ENCODE measurements at places on chromosomes 13 and 19. TPM values are rescaled to one million over a fixed set of nuclear protein-coding genes. Genes with fewer than 3 reads are reported as not detected.

LAIR1 gene
- total RNA-seq = 23.4 TPM

GRCh38 chr13:63680704-63681103 lies 2265.1 kb upstream of the PCDH20 start:
- H3K4me1 ChIP-seq = no peaks in the 10 kb centered on the region
- H3K36me3 ChIP-seq = no peaks in the 10 kb centered on the region
- no peak overlapping the region for H3K4me3 ChIP-seq
- H3K27me3 ChIP-seq = no peaks in the 10 kb centered on the region
- DNase-seq = no peak
- H3K27ac ChIP-seq = no peak overlapping the region

GRCh38 chr13:109485136-109485794 lies 301.1 kb downstream of the IRS2 start:
- no peaks in the 10 kb centered on the region for H3K4me1 ChIP-seq
- no peak overlapping the region for H3K27ac ChIP-seq
- H3K4me3 ChIP-seq = no peak overlapping the region
- H3K36me3 ChIP-seq = no peaks in the 10 kb centered on the region
- DNase-seq = no peak

- H3K27ac ChIP-seq = no peak overlapping the region
- H3K27me3 ChIP-seq = no peaks in the 10 kb centered on the region
- peaks cover 53% of the 10 kb centered on the region for H3K4me1 ChIP-seq
- H3K4me3 ChIP-seq = peak overlapping the region; percentile 95
- peaks cover 21% of the 10 kb centered on the region for H3K36me3 ChIP-seq
- DNase-seq = no peak
Observed at GRCh38 chr19:19193926-19194325, 1.9 kb downstream of the RFXANK start.

GRCh38 chr13:43514311-43514710 lies 272.5 kb downstream of the ENOX1 start:
- H3K36me3 ChIP-seq = no peaks in the 10 kb centered on the region
- peak overlapping the region; percentile 32 for H3K27ac ChIP-seq
- no peak overlapping the region for H3K4me3 ChIP-seq
- H3K4me1 ChIP-seq = peaks cover 49% of the 10 kb centered on the region

DNA sequence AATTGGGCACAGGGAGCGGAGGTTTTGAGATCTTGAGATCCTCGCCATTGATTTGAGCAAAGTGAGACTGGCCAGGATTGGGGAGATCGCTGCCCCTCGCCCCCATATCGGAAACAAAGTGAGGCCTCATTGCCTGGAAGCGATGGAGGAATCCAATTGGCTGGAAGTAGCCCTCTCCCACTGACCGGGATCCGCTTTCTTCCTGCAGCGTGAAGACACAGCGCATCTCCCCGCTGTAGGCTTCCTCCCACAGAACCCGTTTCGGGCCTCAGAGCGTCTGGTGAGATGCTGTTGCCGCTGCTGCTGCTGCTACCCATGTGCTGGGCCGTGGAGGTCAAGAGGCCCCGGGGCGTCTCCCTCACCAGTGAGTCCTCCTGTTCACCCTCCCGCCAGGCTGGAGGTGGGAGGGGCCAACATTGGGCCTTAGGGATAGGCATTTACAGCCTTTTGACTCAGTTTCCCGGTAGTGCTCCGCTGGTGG lies 438 bp downstream of the PRKCSH start:
- peaks cover 17% of the 10 kb centered on the region for H3K4me1 ChIP-seq
- no peaks in the 10 kb centered on the region for H3K27me3 ChIP-seq
- H3K27ac ChIP-seq = peak overlapping the region; percentile 74

DNA sequence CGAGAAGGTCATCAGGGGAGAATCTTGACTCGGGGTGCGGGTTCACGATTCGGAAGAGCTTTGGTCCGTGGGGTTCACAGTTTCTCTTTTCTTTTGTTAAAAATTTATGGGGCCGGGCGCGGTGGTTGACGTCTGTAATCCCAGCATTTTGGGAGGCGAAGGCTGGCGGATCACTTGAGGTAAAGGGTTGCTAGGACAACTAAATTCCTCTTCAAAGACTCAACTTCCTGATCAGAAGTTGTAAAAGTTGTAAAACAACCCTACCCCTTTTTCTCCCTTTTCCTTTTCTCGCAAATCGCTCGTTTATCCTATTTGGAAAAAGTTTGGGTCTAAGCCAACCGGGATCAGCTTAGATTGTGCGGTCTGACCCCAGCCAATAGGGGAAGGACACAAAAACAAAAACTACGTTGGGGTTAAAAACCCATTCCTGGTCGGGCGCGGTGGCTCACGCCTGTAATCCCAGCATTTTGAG lies 673 bp downstream of the ZNF486 start:
- H3K36me3 ChIP-seq = peaks cover 2% of the 10 kb centered on the region
- H3K27me3 ChIP-seq = no peaks in the 10 kb centered on the region
- H3K4me3 ChIP-seq = peak overlapping the region; percentile 83
- H3K4me1 ChIP-seq = peaks cover 16% of the 10 kb centered on the region

DNA sequence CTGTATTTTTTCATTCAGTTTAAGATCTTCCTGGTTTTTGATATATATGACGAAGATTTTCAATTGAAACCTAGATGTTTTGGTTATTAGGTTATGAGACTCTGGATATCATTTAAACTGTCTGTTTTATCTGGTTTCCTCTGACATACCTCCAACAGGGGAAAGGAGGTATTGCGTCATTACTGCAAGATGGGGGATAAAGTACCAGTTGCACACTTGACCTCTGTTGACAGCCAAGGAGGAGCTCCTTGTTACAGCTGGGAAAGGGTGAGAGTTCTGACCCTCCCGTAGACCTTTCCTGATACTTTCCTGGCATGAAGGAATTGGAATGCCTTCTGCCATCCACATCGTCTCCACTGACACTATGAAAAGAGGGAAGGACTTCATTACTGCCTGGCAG lies 82.0 kb upstream of the SHISA2 start:
- no peaks in the 10 kb centered on the region for H3K36me3 ChIP-seq
- no peaks in the 10 kb centered on the region for H3K4me1 ChIP-seq
- H3K27me3 ChIP-seq = no peaks in the 10 kb centered on the region
- no peak overlapping the region for H3K27ac ChIP-seq

GRCh38 chr19:40555978-40556689 lies 20.5 kb upstream of the SHKBP1 start:
- H3K4me3 ChIP-seq = no peak overlapping the region
- H3K4me1 ChIP-seq = no peaks in the 10 kb centered on the region
- DNase-seq = no peak
- no peak overlapping the region for H3K27ac ChIP-seq
- peaks cover 7% of the 10 kb centered on the region for H3K27me3 ChIP-seq

ONECUT3 gene
- not detected for total RNA-seq
